Activated T-helper 1 cell treated with anti-CD3 and anti-CD28 coated beads, Interleukin-2, amount 50 U/mL, for 16 hours (primary cell): ENCODE measurements at places on chromosomes 3 and 15.

DNA sequence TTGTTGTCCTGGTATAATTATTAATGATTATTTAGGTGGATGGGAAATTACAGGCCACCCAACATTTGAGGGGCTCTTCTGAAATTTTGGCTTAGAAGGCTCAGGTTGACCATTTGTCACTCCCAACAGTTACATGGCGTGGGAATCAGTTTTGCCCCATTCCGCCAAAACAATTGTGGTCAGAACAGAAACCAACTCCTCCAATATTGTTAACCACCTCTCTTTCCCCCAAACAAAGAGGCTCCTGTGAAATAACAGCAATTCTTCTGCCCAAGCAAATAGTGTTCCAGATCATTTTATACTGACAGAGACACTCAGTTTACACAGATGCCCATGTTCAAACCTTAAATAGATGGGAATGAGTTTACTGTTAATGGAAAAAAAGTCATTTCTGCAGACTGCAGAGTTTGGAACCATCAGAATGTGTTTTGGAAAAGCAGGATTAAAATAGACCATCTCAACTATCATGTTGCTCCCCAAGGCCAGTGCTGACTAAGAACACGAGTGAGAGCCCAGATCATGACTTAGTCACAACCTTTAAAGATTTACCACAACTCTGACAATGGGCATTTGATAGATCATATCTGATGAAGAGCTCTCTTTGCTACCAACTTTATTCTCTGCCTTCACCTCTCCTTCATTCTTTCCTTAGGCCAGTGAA, 102.1 kb downstream of the DUT start:
- DNase-seq: no peak

DNA sequence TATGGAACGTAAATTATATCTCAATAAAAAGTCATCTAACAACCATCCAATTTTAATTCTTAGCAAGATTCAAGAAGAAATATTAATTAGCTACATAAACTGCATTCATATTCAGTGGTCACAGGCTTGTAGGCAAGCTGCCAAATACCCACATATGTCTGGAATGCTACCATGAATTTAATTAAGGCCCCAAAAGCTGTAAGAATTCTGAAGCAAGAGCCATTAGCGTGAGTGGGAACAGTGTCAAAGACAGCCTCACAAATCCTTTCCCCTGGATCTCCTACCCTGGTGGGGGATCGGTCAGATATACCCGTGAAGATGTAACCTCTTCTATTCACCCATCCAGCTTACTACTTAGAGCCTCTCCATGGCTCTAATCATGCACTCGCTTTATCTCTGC, 40.0 kb downstream of the ATG7 start:
- DNase-seq: no peak

DNA sequence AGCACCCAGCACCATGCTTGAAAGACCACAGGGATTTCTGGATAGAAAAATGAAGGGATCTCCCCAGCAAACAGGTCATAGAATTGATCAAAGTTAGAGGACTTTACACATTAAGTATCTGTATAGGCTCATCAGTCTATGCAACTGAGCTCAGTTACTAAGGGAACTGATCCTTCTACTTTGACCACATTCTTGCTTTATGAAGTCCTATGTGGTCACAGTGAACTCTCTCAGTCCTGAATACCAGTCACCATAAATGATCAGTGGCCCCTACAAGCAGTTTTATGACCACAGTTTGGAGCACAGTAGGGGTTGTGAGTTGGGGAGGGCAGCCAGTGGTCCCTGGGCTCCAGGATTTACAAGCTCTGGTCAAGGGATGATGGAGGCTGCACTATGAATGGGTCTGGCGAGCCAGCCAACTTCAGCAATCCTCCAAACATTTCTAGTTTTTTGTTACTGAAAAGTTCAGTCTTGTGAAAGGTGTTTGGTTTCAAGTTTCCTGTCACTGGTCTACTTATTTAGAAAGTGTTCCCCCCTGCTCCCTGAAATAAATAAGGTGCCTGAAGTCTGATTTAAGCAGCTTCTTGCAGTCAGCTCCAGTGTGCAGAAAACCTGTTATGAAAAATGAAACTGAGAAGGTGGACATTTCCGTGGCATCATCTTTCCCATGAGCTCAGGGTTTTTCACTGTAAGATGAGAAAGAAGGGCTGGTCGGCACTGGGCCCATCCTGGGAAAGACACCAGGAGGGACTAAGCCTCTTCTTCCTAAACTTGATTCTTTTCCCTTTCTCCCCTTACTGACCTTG, 75.5 kb downstream of the DAPK2 start:
- no peak for DNase-seq

GRCh38 chr3:115713284-115713683, 90.0 kb downstream of the GAP43 start:
- no peak for DNase-seq
